T-helper 2 cell (primary cell): ENCODE measurements at places on chromosomes 2 and 18.

DNA sequence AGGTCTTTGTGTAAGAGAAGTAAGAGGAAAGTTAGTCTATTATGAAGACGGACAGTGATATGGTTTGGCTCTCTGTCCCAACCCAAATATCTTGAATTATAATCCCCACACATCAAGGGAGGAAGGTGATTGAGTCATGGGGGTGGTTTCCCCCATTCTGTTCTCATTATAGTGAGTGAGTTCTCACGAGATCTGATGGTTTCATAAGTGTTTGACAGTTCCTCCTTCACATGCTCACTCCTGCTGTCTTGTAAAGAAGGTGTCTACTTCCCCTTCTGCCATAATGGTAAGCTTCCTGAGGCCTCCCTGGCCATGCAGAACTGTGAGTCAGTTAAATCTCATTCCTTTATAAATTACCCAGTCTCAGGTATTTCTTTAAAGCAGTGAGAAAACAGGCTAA lies 67.6 kb downstream of the NEURL3 start:
- no peak for DNase-seq

GRCh38 chr2:226086190-226086589 lies 686.7 kb downstream of the NYAP2 start:
- DNase-seq, result no peak

DNA sequence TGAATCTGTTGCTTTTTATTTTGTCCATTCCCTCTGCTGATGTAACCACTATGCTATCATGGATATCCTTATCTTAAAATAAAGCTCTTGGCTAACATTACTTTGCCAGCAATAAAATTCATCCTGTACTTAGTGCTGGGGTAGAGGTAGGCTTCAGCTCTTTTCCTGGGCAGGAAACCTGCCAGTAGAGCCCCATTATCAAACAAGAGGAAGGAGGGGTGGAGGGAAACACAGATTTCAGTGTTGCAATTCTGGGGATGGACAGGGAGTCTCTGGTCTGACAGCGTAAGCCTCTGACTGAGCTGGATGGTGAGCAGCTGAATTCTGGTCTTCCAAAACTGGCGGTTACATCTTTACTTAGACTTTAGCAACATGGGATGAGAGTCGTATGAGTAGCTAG lies 47.5 kb downstream of the CASP8 start:
- DNase-seq, result no peak

GRCh38 chr2:182642328-182642727 lies 73.7 kb upstream of the DNAJC10 start:
- DNase-seq, result no peak

- DNase-seq, result no peak
These were observed 440.9 kb upstream of the UBE2E3 start for GRCh38 chr2:180539541-180539940.

DNA sequence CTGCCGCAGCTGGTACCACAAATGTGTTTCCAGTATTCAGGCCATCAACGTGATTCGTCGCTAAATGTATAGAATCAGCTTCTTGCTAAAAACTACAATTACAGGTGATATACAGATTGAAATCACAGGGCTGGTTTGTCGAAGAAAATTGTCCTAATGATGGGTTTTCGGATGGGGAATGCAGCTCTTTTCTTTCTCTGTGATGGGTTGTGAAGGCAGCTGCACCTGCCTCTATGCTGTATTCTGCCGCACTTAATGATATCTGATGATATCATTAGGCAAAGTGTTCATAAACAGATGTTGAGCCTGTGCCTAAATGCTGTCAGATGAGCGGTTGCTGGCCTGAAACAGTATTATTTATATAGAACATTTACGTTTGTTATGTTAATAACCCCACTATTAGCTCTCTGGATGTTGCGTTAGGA lies 218.1 kb downstream of the ARHGAP15 start:
- DNase-seq, result no peak

GRCh38 chr2:59754011-59754735 lies 799.3 kb downstream of the BCL11A start:
- DNase-seq, result no peak

GRCh38 chr2:5791371-5791770 lies 99.2 kb downstream of the SOX11 start:
- no peak for DNase-seq

DNA sequence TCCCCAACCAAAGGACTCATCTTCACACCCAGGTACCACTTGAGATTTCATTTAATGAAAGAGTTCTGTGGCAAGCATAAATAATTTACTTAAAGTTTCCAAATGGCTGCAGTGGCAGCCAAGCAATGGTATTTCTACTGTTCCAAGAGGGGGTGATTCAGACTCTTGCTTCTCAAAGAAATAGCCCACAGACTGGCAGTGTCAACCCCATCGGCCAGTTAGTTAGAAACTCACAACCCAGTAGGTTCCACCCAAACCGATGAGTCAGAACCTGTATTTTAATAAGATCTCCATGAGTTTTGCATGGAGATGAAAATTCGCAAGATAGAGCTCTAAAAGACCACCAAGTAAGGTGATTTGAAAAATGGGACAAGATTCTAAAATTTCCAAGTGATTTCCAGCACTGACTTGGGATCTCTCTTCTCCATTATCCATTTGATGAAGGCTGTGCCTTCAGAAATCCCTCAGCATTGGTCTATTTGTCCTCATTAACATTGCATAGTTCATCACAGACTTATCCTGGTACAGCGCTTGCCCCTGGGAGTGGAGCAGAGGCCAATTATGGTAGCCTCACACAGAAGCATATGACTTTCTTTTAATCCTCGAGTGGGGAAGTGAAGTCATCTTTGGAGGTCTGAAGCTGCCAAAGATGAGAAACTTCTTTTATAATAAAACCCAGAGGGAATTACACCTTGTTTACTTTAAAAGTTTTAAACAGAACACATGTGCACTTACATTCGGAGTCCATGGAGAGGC lies 361.4 kb upstream of the ID2 start:
- no peak for DNase-seq

DNA sequence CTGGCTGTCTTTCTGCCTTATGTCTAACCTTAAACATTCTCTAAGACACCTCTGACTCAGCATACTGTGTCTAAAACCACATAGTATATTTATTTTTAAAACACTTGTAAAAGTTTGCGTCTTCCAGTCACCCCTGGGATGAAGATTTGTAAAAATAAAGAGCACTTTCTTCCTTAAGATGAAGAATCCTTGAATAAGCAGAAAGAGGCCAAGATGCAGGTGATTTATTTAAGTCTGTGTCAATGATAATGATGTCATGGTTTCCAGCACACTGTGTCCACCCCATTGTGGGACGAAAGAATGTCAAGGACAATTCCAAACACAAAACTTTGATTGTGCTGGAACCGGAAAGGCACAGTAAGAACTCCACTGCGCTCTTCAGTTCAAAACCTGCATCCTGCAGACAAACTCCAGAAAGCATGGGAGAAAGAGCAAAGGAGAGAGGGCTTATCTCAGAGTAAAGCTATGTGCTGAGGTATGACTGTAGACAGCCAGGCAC lies 92.9 kb downstream of the ZEB2 start:
- no peak for DNase-seq

- DNase-seq, result no peak
These were observed 1123.3 kb upstream of the ACVR2A start for GRCh38 chr2:146721486-146721885.

GRCh38 chr2:3762771-3763447 lies 59.5 kb downstream of the DCDC2C start:
- DNase-seq, result no peak

GRCh38 chr2:62774555-62775366 lies 69.2 kb downstream of the EHBP1 start:
- DNase-seq, result no peak

- no peak for DNase-seq
These were observed 569 bp downstream of the TMX3 start for GRCh38 chr18:68714366-68714711.

- DNase-seq, result no peak
These were observed 614.2 kb upstream of the CDH2 start for GRCh38 chr18:28791101-28791500.

DNA sequence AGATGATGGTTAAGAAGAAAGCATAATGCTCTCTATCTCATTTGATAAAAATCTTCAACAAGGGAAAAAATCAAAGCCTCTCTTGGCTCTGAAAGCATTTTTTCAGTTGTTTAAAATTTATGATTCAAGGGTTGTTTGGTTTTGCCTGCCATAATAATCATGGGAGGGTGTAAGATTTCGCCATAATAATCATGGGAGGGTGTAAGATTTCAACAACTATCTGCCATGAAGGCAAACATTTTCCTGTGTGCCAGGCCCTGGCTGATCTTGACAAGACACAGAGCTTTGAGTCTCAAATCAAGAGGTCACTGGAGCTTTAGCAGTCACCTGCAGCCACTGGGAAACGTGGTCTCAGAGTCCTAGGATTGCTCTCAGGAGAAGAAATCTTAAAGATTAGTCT lies 175.1 kb upstream of the PIEZO2 start:
- DNase-seq, result no peak

- no peak for DNase-seq
These were observed 24.6 kb upstream of the LBH start for GRCh38 chr2:30206461-30207430.

DNA sequence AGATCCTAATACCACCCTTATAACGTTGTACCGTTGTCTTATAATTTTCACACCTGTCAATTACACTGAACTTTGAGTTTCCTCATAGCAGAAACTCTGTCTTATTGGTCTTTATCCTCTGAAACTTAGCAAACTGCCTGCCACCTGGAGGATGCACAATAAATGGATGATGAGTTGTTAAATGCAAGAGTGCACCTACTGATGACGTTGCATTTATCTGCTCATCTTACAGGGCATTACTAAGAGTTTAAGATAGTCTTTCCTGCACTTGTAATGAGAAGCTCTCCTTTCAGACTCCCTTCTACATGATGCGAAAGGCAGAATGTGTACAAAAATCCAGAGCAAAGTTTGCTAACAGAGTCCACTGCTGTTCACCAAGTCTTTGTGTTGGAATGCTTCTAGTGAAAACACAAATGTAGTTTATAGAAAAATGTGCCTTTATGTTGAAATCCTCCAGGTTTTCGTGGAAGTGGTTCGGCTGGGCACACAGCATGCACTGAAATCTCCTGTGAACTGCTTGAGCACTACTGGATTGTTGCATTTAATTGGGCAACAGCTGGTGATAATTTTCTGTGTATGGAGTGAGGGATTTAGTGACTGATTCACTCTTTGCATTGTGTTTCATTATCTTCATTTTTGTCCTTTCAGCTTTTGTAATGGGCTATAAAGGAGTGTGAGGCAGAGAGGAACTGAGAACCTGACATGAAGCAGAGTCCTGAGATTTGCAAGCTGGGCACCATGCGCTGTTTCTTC lies 665.8 kb upstream of the ID2 start:
- no peak for DNase-seq

DNA sequence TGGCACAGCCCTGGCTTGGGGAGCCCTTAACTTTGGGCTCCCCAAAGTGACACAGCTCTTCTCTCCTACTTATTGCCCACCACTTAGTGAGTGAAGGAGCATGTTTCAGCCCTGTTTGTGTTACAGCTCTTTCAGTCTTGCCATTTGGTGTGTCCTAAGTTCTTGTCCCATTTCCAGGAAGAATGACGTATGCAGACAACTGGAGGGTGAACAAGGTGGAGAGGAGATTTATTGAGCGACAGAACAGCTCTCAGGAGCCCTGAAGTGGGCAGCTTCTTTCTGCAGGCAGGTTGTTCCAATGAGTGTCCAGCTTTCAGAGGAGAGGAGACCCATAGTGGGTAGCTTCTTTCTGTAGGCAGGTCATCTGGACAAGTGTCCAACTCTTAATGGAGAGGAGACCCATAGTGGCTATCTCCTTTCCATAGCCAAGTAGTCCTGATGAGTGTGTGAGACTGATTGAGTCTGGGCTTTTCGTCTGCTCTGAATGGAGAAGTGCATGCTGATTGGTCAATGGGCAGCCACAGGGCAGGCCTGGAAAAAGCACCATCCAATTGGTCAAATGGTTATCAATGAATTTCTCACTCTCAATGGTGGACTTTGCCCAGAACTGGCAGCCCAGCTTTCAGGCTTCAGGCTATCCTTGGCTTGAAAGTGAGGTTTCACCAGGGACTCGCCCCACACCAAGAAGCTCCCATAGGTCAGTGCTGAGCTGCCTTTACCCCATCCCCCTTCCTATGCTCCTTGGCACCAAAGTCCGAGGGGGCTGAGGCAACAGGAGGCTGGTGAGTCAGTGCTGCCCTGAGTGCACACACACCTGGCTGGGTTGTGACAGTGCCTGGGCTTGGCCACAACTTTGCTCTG lies 688.2 kb downstream of the NYAP2 start:
- DNase-seq, result no peak

DNA sequence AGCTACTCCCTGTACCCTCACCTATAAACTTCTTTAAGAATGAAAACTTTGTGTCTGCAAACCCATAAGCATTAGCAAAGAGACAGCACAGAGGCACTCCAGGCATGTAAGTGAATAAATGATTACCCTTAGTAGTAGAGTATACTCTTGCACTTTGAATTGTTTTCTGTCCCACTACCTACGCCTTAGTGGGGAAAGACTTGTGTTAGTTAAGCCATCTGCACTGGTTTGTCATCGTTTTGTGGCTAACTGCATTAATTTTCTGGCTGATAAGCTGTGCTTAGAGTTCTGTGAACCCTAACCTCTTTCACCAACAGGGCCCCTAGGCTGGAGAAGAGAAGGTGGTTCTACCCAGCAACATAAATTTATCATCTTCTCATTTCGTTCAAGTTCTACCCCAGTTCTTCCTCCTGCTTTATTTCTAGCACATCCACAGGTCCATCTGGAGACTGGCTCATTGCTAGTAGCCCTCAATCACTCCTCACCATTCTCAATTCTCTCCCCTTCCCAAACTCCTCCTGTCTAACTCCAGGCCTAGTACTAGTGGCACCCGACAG lies 710 bp downstream of the LMAN2L start:
- no peak for DNase-seq

DNA sequence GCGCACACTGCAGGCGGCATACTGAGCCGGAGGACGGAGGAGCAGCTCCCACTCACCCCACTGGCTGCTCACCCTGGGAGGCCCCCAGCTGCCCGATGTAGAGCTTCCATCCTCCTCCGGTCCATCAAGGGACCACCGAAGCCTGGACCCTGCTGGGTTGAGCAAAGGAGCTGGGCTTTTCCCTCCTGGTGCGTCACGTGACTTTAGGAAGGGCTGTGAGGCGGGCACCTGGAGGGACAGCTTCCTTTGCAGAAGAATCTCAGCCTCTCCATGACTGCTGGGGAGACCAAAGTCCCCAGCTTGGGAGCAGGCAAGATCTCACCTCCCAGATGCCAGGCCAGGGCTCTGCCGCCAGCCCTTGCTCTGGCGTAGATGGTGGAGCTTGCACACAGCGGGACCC lies 102.7 kb downstream of the TWIST2 start:
- no peak for DNase-seq

DNA sequence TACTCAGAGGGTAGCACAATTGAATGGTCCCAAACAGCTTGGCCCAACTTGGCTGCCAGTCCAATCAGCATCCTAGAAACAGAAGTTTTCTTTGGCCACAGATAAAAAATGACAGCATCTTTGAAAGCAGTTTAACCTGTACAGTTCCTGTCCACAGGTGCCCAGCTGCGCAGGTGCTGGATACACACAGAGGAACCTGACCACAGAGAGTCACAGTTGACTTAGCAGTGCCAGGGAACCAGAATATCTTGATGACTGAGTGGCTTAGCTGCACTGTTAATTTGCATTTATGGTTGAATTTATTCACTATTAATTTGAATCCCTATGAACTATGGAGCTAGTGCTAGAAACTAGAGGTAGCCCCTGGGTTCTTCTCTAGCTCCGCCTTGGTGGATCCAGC lies 93.7 kb downstream of the TPGS2 start:
- no peak for DNase-seq
